ENCODE measurements at places on chromosomes 12 and 14. TPM values are rescaled to one million over a fixed set of nuclear protein-coding genes. Genes with fewer than 3 reads are reported as not detected.

- DNase-seq, result no peak
These were observed 21.1 kb upstream of the VWF start for GRCh38 chr12:6145564-6145963.

NKX2-8 gene
- not detected for total RNA-seq

DNA sequence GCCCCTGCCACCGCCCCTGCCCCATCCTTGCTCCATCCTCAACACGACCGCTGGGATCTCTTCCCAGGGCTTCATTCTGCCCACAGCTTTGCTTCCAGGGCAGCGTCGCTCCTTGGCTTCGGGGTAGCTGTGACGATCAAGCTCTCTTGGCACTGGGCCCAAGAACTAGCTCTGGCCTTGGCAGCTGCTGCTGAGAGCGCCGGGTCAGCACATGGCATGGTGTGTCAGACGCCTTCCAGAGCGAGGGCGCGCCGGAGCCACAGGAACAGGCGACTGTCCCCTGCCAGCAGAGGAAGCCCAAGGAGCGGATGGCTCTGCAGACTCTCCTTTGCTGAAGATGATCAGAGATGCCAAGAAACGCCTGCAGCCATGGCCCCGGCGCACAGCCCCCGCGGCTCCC, 15.9 kb downstream of the RAB35 start:
- DNase-seq, result no peak

SYT1 gene
- 15.8 TPM for total RNA-seq

DNA sequence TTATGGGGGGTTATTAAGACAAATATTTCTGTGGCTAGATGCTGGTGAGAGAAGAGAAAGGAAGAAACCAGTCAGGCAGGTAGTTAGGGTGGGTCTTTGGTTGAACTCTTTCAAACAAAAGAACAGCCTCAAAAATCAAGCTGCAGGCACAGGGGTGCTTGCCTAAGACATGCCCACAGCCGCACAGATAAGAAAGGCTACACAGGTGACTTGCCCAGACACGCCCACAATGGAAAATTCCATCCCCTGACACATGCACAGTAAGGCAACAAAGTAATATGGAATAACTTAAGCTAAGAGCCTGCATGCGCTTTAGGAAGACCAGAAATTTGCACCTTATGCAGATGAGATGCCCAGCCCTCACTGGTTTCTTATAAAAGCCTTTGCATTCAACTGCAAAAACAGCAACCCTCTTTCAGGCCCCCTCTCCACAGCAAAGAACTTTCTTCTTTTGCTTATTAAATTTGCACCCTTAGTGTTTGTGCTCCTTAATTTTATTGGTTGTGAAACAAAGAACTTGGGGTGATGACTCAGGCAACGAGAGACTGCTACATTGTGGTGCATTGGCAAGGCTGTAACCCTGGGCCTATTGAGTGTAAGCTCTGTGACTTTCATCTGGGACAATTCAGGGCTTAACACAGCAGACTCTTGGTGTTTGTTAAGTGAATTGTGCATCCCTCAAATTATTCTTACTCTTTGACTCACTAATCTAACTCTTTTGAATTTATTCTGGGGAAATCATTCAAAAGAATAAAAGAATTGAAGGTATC, 149.4 kb downstream of the RPAP3 start:
- DNase-seq, result peak; percentile 47

- no peak for DNase-seq
These were observed 41.3 kb upstream of the BCL7A start for GRCh38 chr12:121980191-121980891.

DNA sequence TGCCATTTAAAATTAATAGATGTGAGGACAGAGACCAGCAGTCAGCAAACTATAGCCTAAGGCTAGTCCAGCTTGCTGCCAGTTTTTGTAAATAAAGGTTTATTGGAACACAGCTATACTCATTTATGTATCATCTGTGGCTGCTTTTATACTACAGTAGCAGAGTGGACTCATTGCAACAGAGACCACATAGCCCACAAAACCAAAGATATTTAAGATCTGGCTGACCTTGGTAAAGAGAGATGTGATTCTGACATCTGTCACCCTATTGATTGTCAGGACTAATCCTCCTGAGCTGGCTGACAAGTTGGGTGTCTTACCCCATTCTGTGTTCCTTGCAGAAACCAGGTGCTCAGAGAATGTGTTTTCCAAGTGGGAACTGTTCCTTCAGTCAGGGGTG, 99.9 kb downstream of the BEGAIN start:
- DNase-seq, result no peak

- no peak for DNase-seq
These were observed 127.4 kb downstream of the CRADD start for GRCh38 chr12:93804392-93805179.

DNA sequence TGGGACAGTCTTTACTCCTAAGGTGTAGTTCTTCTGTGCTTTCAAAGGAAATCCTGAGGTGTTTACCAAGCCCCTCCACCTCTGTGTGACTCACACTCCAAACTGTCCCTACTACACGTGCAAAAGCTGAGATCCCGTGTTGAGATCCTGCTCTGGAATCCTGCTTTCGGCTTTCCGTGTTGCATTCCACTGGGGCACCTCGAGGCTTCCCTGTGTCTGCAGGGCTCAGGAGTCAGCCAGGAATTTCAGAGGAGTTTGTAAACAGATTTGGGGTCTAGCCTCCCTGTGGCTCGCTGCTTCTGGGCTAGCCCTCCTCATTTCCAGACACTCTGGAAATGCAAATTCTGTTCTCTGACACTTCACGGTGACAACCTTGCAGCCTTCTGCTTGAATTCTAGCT, 48.4 kb downstream of the CACNA2D4 start:
- DNase-seq, result peak; percentile 21

ADCK1 gene
- total RNA-seq, result 11.8 TPM

SSPN gene
- 0.72 TPM for total RNA-seq

DNA sequence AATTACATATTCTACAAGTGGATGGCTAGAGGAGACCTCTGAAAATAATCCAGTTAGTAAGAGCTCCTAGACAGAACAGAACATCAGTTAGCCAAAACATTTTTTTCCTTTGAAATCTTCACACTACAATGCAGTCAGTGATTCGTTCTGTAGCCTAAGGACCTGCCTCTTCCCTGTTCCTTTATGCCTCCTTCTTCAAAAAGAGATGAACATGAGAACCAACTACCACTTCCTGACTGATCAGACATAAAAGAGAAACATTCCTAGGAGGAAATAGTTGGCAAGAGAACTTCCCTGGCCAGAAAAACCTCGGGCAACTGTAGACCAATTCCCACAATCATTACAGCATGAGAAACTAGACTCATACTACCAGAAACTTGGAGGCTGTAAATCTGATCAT, 29.4 kb downstream of the ITPR2 start:
- DNase-seq, result no peak

- no peak for DNase-seq
These were observed 257.8 kb upstream of the CRY1 start for GRCh38 chr12:107351109-107351508.

- no peak for DNase-seq
These were observed 407.7 kb upstream of the OR4E1 start for GRCh38 chr14:22081337-22081736.

SPTB gene
- 2.3 TPM for total RNA-seq

Measured in H9 (cell line).